Activated CD4-positive, alpha-beta T cell treated with anti-CD3 and anti-CD28 coated beads, Interleukin-2, amount 10 ng/mL, durations not matched to agents 7 days and 5 days (primary cell): ENCODE measurements at places on chromosomes 1 and 21. TPM values are rescaled to one million over a fixed set of nuclear protein-coding genes. Genes with fewer than 3 reads are reported as not detected.

- peaks cover 54% of the 10 kb centered on the region for H3K4me1 ChIP-seq
- H3K36me3 ChIP-seq: peaks cover 16% of the 10 kb centered on the region
- DNase-seq: peak; percentile 74
- H3K4me3 ChIP-seq: no peak overlapping the region
Observed at GRCh38 chr1:206808615-206809014, 36.3 kb upstream of the IL10 start.

- no peak for DNase-seq
- H3K4me1 ChIP-seq: peaks cover 55% of the 10 kb centered on the region
- no peak overlapping the region for H3K27ac ChIP-seq
- H3K36me3 ChIP-seq: peaks cover 97% of the 10 kb centered on the region
- H3K27me3 ChIP-seq: no peaks in the 10 kb centered on the region
Observed at GRCh38 chr21:42437786-42438185, 34.1 kb downstream of the UBASH3A start.

- H3K27me3 ChIP-seq: no peaks in the 10 kb centered on the region
- peaks cover 11% of the 10 kb centered on the region for H3K36me3 ChIP-seq
- H3K4me3 ChIP-seq: no peak overlapping the region
- DNase-seq: no peak
- no peak overlapping the region for H3K27ac ChIP-seq
Observed at GRCh38 chr1:91787919-91788318, 98.0 kb downstream of the TGFBR3 start.

GRCh38 chr21:24995216-24995615, 612.1 kb downstream of the MRPL39 start:
- H3K4me1 ChIP-seq: no peaks in the 10 kb centered on the region
- no peaks in the 10 kb centered on the region for H3K36me3 ChIP-seq
- DNase-seq: no peak
- no peaks in the 10 kb centered on the region for H3K27me3 ChIP-seq

Gene NEK2
- 51.9 TPM for total RNA-seq

DNA sequence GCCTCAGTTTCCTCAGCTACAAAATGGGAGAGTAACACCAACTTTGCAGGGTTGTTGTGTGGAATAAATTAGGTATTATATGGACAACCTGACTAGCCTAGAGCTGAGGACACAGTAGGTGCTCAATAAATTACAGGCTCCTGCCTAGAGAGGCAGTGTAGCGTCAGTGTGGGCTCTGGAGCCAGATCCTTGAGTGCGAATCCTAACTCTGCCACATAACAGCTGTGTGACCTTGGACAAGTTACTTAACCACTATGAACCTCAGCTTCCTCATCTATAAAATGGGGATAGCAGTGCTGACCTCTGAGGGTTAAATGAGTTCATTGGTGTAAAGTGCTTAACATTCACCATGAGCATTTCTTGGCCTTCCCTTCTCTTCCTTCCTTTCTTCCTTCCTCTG, 33.1 kb downstream of the RAP1GAP start:
- no peak for DNase-seq
- no peaks in the 10 kb centered on the region for H3K4me1 ChIP-seq
- no peaks in the 10 kb centered on the region for H3K27me3 ChIP-seq
- H3K36me3 ChIP-seq: no peaks in the 10 kb centered on the region
- no peak overlapping the region for H3K27ac ChIP-seq

GRCh38 chr1:205236526-205236925, 8.8 kb downstream of the TMCC2 start:
- peak overlapping the region; percentile 5 for H3K27ac ChIP-seq
- no peaks in the 10 kb centered on the region for H3K27me3 ChIP-seq
- H3K4me1 ChIP-seq: peaks cover 20% of the 10 kb centered on the region
- no peaks in the 10 kb centered on the region for H3K36me3 ChIP-seq

Gene RAB13
- 0.92 TPM for total RNA-seq

DNA sequence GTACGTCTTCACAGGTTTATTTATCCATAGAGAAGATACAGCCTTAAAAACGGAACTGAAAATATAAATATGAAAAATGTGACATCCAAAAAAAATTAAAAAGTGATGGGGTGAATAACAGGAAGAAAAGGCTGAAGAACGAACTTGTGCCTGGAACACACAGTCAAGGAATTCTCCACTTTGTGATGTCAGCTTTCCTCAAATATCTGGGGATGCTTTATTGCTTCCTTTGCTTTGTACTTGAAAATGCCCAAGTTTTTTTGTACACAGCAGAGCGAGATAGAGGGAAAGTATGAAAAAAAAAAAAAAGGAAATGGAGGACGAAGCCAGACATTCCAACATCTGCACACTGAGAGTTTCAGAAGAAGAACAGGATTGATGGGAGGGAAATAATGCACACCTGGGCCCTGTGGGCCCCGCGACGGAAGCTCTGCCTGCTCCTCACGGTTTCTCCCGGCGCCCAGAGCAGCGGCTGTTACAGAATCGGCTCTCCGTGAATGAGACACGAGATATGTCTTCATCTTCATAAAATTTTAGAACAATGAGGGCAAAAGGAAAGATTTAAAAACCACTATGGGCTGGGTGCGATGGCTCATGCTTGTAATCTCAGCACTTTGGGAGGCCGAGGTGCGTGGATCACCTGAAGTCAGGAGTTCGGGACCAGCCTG, 10.0 kb upstream of the LRRC3 start:
- H3K4me1 ChIP-seq: no peaks in the 10 kb centered on the region

DNA sequence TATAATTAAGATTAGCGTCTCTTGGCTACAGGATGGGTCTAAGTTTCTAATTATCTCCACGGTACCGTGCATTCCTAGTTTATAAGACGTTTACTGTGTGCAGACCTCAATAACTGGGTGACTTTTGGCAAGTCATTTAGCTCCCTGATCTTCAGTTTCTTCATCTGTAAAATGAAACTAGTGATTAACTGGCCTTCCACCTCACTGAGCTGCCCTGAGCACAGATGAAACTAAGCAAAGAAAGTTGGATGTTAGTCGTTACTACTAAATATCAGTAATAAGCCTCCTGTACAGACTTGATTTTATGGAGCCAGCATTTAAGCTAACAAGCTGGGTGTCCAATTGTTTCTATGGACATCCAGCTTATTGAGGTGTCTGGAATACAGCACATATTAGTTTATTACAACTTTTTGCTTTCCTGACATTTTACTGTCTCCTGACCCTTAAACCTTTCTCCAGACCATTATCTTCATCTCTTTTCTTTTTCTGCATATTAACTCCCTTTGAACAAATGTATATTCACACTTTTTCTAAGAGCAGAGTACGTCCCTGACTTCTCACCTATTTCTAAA, 1.1 kb downstream of the CR2 start:
- H3K4me1 ChIP-seq: peaks cover 19% of the 10 kb centered on the region
- H3K27ac ChIP-seq: no peak overlapping the region
- peaks cover 41% of the 10 kb centered on the region for H3K27me3 ChIP-seq
- H3K36me3 ChIP-seq: no peaks in the 10 kb centered on the region
